ENCODE measurements at places on chromosomes 13 and 19.

- no peak for DNase-seq
Observed at GRCh38 chr19:3645067-3645396, 18.4 kb upstream of the CACTIN start.

- peak; percentile 72 for DNase-seq
Observed at GRCh38 chr19:1248786-1249297, 459 bp downstream of the MIDN start.

GRCh38 chr19:5628919-5629481, 6.1 kb downstream of the SAFB start:
- no peak for DNase-seq

DNA sequence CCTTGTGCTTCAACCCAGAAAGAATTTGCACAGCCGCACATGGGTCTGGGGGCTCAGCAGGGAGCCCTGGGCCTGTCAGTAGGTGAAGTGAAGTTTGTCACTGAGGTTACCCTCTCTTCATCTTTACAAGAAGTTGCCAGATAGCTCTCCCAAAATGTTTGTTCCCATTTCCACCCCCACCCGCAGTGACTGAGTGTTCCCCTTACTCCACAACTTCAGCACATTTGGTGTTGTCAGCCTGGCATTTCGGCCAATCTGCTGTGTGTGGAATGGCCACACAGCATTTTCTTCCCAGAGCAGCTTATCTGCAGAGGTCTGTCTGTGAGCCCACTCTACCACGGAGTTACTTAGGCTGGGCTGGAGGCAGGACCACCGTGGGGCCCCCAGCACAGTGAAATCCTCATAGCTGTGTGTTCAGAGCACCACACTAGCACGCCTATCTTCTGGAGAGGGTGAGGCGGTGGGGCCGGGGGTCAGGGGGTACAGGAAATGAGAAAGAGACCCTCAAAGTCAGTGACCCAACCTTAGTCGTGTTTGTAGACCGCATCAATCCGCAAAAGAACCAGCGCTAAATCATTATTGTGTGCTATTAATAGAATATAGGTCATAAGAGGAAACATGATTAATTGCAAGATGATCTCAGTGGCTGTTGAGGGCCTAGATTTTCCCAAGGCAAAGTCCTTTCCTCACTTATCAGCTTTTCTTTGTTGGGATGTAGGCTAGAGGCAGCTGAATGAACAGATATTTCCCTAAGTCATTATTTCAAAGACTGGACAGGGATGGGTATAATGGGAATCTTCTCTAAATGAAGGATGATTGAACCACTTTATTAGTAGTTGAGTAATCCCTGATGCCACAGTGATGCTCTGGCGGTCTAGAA, 116.0 kb downstream of the SIPA1L3 start:
- peak; percentile 28 for DNase-seq

DNA sequence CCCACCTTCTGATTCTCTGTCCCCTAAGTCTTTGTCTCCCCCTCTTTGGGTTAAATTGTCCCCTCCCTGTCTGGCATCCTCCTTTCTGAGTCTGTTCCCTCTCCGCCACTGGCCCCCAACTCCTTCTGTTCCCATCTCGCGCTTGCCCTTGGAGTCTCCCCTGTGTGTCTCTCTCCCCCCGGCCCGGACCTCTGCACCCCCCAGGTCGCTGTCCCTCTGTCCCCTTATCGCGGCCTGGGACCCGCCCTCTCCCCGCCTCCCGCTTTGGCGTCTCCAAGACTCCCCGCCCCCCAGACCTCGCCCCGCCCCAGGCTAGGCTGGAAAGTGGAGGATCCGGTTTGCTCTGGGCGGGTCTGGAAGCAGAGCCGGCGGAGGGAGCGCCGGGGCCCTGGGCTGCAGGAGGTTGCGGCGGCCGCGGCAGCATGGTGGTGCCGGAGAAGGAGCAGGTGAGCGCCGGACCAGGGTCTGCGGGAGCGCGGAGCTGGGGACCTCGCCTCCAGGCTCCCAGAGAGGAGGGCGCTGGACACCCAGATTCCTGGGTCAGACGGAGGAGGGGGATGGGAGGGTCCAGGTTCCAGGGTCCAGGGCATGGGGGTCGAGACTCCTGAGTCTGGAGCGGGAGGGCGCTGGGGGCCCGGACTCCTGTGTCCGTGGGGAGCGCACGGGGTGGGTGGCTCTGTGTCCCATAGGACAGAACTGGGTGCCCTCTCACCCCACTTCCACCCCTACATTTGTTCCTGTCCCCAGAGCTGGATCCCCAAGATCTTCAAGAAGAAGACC, at the start of gene TRPM4:
Gene TRPM4, plus strand, starts transcription at position 348 of the 780 bp plus-strand sequence. Its CDS starts 75 bp downstream, at position 423.
- DNase-seq: peak; percentile 67

- peak; percentile 8 for DNase-seq
Observed at GRCh38 chr13:101019126-101019525, 344.5 kb upstream of the TMTC4 start.

Measured in AG10803 (cell line).